Fibroblast of skin of right biceps (primary cell): ENCODE measurements at places on chromosomes 7 and 10.

DNA sequence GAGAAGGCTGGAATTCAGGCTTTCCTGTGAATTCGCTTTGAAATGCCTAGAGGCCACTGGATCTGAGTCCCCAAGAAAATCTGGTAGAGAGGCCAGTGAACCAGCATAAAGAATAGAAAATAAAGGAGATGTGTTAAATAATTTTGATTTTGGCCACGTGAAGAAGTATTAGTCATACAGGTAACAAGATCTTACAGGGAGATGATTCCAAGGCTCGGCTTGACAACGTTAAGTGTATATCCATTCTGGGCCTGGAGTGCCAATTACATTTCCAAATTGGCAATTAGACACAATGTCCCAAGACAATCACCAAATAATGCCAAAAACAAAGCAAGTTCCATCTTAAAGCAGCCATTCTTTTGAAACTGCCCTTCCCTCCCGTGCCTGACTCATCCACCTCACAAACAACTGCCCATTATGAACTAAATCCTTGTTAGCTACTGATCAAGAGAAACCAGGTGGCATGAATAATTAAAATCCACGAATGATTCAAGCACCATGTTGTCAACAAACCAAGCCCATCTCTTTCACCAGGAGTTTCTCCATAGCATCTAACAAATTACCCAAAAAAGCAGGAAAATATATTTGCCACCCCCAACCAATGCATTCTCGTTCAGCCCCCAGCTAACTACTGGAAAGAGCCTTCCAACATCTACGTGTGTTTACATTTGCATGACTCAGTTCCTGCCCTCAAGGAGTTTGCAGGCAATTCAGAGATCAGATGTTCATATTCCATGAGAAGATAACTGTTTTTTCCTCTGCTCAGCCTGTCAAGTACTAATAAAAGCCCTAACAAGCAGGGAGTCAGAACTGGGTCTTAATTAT lies 8.5 kb downstream of the KCNMA1 start:
- DNase-seq = peak; percentile 53

GRCh38 chr10:46520941-46521340 lies 35.5 kb downstream of the GPRIN2 start:
- peak; percentile 61 for DNase-seq

DNA sequence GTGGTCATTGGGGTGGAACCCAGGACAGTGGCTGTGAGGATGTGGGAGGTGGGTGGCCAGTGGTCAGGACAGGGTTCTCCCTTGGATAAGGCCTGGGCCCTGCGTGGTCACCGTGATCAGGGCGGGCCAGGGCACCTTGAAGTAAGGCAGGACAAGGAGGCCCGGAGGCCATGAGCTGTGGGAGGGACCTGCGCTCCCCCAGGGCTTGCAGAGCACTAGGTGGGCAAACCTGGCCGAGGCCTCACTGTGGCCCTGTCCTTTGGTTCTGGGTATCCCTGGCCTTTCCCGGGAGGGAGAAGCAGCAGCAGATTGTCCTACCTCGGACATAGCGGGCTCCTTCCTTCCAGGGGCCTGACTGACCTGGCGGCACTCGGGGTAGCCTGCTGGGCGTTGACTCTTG lies 144.8 kb upstream of the RET start:
- no peak for DNase-seq

DNA sequence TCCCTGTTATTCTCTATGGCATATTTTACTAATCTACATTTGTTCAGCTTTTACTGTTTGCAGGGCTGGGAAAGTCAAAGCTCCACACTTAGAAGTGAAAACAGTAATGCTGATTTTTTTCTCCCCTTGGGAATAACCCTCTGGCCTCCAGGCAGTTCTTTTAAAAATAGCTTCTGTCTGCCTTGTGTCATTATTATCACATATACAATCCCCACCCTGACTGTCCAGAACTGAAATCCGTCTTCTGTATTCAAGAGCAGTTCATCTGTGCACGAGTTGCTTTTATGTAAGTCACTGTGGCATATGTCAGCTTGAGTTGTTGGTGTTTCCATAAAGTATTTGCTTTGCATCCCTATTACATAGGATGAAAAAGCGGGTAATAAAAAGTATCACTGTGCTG lies 1221.1 kb upstream of the CELF2 start:
- DNase-seq = no peak
